AG09319 (cell line): ENCODE measurements at places on chromosomes 16 and 17.

DNA sequence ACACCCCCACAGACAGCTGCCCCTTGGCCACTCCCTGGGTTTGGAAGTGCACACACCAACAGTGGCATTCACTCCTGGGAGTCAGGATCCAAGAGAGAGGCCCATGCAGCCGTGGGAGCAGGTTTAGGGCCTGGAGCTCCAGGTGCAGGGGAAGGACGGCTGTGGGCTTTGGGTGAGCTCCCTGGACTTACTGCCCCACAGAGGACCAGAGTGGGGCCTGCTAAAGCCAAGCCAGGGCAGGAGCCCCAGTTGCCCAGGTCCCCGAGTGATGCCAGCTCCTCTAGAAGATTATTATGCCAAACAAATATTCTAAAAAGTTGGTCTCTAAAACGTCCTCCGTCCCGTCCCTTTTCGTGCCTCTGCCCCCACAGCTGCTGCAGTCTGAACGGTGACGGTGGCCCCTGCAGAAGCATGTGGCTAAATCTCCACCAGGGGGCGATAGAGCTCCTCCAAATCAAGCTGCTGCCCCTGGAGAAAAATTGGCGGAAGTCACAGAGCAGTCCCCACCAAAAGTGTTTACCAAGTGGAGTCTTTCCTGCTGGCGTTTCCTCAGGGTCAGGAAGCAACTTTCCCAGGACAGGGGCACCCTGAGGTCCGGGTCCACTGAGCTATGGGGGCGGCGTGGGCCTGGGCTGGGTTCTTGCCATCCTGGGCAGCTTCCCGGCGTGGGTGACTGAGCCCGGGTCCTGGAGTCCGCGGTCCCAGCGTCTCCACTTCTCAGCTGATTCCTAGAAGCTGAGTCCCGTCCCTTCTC, 4.2 kb downstream of the ARMC7 start:
- peak; percentile 76 for DNase-seq

DNA sequence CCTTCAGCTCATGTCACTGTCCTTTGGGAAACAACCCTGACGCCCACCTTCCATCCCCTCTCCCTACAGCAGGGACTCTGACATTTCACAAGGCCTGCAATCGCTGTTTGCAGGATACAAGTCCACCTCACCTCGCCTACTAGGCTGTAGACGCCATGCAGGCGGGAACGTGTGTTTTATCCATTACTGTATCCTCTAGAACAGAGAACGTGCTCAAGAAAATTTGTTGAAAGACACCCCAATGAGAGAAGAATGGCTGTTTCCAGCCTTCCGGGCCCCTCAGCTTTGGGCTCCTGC, 1.5 kb upstream of the TTYH2 start:
- no peak for DNase-seq

DNA sequence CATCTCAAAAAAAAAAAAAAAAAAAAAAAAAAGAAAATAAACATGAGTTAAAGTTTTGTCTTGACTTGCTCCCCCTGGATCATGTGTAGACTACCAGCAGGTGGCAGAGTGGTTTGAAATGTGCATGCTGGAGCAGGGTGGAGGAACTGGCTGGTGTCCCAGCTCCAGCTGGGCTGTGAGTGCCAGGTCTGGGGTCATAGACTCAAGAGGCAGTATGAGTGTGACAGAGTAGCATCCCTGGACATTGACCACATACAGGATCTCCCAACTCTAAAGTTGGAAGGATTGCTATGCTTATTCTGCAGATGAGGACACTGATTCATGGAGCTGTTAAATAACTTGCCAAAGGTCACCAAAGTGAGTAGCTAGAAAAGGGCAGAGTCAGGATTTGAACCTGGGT, 198.0 kb upstream of the MPHOSPH6 start:
- DNase-seq, result no peak

- DNase-seq, result peak; percentile 54
Observed at GRCh38 chr17:43834106-43834505, 1.2 kb upstream of the MPP3 start.

DNA sequence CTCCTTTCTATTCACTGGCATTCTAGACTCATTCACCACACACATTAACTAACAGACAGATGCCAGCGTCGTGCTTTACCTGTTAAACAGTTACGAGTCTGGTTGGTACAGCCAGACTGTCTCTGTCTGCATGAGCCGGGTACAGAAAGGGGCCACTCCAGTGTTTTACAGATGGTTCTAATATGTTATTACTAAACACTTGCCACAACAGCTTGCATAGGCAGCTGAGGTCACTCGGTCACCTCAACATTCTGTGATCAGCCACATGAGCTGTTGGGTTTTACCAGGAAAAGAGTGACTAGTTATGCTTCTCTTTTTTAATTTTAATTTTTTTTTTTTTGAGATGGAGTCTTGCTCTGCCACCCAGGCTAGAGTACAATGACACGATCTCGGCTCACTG, 25.2 kb downstream of the CD300A start:
- DNase-seq, result no peak

DNA sequence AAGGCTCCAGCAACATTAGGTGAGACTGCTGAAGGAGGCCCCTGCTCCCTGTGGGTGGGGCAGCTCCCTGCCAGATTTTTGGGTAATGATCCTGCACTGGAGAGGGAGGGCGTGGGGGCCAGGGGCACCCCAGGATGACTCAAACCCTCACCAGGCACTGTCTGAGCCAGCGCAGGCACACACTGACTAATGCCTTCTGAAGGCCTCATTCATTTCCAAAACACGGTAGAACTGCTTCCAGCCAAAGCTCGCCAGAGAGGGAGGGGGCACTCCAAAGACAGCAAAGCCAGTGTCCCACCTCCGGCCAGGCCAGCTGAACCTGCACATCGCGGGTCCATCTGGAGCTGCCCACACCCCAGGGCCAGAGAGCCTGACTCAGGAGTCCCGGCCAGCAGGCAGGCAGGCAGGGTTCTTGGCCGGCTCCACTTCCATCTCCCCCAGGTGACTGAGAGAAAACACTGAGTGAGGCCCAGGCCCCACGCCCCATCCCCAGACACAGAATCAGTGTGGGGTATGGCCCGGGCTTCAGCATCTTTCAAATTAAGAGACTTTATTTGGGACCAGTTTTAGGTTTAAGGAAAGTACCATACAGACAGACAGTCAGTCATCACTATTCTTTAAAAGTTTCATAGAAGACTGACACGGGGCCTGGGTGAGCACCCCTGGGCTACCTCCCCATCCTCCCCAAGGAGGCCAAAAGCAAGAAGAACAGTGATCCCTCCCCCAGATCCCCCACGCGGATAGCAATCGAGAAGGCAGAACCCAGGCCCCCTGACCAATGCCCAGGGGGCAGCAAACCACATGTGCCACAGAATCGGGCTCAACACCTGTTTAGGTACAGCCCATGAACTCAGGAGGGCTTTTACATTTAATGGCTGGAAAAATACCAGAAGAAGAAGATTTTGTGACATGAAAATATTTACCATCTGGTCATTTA, 2.3 kb downstream of the PIEZO1 start:
- no peak for DNase-seq

- DNase-seq, result peak; percentile 100
Observed at GRCh38 chr17:59155439-59156177, at the start of gene PRR11. PRR11 (plus strand) TSS chr17:59155746; CDS start chr17:59169753, 14,007 bp downstream.

DNA sequence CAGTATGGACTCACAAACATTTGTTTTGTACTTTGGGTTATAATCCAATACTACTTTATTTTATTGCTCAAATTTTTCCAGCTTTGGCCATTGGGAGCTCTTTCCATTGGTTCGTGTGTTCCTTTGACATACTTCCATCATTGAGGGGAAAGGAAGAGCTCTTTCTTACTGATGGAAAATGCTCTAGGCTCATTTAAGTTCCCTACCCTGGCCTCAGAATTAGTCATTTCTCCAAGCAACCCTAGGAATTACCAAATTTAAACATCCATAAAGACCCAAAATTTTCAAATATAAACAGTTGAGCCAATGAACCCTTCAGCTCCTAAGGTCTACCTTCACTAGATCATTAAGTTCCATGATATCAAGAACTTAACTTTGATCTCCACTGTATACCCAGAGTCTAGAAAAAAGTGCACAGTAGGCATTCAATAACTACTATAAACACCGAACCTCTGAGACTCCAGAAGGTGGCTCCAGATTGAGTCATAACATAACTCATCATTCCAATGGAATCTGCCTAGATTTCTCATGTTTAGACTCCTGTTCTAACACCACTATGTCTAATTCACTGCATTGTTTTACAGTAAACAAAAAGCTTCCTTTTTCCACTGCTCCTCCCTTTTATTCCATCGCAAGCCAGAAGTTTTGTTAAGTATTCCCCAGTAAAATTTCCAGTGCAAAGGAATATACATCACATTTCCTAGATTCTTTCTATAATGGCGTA, 39.0 kb downstream of the SMURF2 start:
- DNase-seq, result no peak

- DNase-seq, result no peak
Observed at GRCh38 chr17:47719411-47720152, 13.5 kb upstream of the TBX21 start.

DNA sequence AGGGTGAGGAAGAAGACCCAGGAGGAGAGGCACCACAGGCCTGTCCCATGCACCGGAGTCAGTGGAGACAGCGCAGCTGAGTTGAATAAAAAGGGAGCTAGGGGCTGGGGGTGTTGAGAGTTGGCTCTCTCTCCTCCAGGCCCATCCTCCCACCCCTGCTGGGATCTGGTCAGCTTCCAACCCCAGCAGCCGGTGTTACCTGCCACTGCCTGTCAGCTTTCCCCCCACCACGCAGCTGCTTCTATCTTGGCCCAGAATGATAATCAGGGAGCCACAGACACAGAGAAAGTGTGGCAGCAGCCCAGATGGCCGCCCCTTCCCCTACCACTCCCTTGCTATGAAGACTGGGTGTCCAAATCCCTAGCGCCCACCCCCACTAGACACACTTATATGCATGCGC, 120.6 kb upstream of the RPL38 start:
- no peak for DNase-seq

DNA sequence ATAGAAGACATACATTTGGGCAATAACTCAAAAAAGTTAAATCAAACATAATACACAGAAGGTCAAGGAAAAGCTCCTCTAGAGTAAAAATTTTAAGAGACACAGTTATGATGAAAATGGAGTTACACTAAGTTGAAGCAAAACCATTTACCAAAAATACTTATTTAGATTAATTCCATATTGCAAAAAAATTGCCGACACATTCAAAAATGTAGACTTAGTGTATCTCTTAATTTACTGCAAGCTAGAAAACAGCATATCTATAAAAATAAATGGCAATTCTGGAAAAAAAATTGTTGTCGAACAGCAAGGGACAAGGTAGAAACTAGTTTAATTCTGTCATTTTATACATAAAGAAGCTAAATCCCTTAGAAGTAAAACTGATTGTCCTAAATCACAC, 248.7 kb upstream of the KIF2B start:
- no peak for DNase-seq

- DNase-seq, result no peak
Observed at GRCh38 chr16:31087971-31088370, 772 bp downstream of the PRSS53 start.

- no peak for DNase-seq
Observed at GRCh38 chr16:71288570-71288889, 672 bp downstream of the CMTR2 start.

DNA sequence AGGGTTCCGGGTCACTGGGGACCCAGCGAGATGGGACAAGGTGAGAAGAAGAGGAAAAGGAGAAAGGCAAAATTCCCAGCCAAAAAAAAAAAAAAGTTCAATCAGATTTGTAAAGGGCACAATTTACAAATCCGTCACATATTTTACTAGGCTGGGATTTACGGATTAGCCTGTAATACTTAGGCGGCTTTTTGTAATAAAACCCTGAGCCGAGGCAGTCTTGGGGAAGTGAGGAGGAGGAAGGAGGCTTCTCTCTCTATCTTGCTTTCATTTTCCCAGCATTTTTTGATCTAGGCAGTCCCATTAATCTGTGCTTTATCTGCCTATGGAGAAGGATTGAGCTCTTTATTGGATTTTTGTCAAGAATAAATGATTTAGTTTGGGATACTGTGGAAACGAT, 130.6 kb upstream of the SDK2 start:
- DNase-seq, result no peak

DNA sequence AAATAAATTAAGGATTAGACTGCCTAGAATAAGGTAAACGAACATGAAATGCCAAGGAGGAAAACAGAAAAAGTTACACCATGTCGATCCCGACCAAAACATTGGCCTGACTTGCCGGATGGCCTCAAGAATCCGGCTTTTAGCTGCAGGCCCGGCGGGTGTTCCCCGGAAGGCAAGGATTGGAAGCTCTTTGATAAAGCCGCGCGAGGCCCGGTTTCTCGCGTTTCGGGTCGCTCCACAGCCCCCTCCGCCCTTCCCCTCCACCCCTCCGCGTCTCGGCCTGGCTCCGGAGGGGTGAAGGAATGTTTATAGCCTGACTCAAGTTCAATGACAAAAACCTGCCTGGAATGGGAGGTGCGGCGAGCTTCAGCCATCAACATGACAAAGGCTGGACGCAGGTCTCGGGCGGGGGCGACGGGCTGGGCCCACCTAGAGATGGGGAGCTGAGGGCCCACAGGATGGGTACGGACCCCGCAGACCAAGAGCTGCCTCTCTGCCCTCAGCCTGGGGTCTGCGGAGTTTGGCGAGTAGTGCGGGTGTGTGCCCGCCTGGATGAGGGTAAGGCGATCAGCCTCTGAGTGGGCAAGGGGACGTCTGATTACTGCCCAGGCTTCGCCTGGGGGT, 2.6 kb downstream of the PRAC1 start:
- DNase-seq, result no peak
